ENCODE measurements at places on chromosomes 1 and 21.

DNA sequence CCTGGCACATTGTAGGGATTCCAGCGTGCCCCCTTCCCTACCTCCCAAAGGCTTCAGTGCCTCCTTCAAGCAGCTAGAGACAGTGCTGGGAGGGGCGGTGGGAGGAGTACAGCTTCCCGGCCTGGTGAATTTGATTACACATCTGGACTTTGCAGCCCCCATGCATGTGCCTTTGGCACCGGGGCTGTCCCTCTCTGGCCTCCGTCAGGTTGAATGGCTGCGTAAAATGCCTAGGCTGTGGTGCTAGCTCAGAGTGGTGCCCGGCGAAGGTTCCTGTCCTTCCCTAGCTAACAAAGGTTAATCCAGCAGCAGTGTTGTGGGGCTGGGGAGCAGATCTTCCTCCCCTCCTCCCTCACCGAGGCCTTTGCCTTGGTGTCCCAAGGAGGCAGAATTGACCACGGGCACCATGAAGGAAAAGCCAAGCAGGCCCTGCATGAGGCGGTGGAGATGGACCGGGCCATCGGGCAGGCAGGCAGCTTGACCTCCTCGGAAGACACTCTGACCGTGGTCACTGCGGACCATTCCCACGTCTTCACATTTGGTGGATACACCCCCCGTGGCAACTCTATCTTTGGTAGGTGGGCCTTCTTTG is 66.2 kb downstream of the ALPL start:
- no peak for DNase-seq

GRCh38 chr1:21271550-21271949 is 18.7 kb downstream of the ECE1 start:
- no peak for DNase-seq

DNA sequence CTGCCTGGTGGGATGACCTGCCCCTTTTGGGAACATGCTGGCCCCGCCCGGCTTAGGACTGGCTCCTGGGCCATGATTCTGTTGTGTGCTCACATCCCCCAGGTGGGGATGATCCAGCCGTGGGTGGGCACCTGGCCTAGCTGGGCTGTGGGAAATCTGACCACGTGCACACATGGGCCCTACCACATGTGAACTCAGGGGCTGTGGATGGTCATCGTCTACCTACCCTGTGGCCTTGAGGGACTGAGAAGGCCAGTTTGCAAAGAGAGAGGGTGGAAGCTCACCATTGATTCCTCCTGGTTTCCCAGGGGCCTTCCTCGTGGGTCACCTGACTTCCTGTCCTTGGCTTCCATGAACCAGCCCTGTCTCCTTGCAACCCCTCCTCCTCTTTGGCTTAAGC is 19.4 kb upstream of the PCP4 start:
- DNase-seq: no peak

DNA sequence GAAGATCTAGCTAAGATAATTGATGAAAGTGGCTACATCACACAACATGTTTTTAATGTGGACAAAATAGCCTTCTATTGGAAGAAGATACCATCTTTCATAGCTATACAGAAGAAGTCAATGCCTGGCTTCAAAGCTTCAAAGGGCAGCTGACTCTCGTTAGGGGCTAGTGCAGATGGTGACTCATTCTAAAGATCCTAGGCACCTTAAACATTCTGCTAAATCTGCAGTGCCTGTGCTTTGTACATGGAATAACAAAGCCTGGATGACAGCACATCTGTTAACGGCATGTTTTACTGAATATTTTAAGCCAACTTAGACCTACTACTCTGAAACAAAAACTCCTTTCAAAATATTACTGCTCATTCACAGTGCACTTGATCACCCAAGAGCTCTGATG is 65.6 kb upstream of the USP24 start:
- no peak for DNase-seq

DNA sequence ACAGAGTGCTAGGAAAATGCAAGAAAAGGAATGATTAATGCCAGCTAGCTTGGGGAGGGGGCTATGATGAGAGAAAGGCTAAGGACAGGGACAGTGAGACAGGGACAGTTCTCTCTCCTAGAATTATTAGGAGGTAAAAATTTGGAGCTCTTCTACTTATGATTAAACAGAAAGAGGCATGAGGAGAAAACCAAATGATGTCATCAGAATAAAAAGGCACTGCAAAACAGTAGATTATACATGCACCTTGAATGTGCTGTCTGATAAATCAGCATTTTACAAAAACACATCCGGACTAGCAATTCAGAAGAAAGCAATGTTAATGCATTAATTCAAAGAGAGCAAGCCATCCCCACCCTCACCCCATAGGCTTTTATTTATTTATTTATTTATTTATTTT is 277.5 kb downstream of the RGS7 start:
- no peak for DNase-seq

GRCh38 chr1:37673920-37674319 is 18.4 kb upstream of the CDCA8 start:
- no peak for DNase-seq

DNA sequence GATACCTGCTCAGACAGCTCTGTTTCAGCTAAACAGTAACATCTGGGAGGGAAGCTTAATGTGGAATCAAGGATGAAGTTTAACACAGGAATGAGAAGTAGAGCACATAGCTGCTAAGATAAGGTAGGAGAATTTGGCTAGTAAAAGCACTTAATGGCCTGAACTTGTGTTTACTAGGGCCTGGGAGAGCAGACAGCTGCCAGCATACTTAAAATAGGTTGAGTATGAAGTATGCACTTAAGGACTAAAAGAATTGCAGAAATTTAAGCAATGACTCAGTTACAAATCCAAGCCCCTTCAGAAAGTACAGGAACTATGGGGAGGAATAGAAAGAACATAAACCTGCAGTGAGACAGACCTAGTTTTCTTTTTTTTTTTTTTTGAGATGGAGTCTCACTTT is 53.0 kb downstream of the BACH1 start:
- DNase-seq: no peak

DNA sequence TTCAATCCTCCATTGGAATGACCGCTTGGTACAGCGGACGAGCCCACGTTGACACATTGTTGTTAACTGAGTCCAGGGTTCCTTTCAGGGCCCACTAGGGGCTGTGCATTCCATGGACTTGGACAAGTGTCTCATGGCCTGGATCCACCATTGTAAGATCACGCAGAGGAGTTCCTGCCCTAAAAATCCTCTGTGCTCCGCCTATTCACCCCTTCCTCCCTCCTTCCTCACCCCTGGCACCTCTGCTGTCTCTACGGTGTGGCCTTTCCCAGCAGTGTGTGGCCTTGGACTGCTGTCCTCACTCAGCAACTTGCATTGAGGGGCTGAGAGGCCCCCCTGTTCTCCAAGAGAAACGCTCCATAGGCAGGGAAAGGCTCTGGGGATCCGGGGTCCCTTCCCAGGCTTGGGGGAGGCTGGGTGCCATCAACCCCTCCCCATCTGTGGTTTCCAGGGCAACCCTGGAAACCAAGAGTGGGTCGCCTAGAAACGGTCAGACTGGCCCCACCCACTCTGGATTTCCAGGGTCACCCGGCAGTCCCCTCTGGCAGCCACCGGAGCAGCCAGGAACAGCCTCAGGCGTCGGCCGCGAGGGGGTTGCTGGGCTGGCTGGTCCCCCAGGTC is 50.9 kb downstream of the MEGF6 start:
- no peak for DNase-seq

- DNase-seq: no peak
These were observed 61.6 kb downstream of the NME7 start for GRCh38 chr1:169305948-169306347.

DNA sequence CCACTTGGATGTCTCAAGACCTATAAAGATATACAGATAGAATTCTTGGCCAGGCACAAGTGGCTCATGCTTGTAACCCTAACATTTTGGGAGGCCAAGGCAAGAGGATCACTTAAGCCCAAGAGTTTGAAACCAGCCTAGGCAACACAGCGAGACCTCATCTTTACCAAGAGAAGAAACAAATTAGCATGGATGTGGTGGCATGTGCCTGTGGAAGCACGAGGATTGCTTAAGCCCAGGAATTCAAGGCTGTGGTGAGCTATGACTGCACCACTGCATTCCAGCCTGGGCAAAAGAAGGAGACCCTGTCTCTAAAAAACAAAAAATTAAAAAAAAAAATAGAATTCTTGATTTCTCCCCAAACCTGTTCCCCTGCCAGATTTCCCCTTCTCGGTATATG is 8.3 kb downstream of the ASAP3 start:
- no peak for DNase-seq

DNA sequence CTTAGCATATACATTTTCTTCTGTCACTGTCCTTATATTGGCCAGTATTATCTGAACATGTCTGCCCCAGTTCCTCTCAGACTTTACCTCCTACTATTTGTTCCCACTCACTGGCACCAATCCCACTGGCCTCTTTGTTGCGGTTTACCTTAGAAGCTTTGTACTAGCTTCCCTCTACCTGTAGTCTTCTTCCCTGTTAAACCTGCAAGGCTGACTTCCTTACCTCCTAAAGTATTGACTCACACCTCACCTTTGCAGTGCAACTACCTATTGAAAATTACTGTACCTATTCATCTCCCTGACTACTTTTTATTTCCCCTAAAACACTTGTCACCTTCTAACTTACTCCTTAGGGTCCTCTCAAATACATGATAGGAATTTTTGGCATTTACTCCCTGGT is 111.1 kb downstream of the CLEC20A start:
- DNase-seq: no peak

- DNase-seq: no peak
These were observed 75.7 kb upstream of the RRP15 start for GRCh38 chr1:218209351-218209861.

DNA sequence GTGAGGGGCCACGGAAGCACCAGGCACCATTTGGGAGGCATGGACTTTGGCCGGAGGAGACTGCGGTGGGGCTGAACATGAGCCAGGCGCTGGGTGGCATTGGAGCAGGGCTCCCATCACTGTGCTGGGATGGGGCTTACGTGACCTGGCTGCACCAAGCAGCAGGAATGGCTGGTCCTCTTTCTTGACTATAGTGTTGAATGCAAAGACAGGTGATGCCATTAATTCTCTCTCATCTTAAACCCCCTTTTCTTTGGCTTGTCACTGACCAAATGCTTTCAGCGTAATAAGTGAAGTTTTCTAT is 447.9 kb downstream of the CAMTA1 start:
- DNase-seq: no peak

- no peak for DNase-seq
These were observed 11.0 kb downstream of the RPTN start for GRCh38 chr1:152148051-152148450.

DNA sequence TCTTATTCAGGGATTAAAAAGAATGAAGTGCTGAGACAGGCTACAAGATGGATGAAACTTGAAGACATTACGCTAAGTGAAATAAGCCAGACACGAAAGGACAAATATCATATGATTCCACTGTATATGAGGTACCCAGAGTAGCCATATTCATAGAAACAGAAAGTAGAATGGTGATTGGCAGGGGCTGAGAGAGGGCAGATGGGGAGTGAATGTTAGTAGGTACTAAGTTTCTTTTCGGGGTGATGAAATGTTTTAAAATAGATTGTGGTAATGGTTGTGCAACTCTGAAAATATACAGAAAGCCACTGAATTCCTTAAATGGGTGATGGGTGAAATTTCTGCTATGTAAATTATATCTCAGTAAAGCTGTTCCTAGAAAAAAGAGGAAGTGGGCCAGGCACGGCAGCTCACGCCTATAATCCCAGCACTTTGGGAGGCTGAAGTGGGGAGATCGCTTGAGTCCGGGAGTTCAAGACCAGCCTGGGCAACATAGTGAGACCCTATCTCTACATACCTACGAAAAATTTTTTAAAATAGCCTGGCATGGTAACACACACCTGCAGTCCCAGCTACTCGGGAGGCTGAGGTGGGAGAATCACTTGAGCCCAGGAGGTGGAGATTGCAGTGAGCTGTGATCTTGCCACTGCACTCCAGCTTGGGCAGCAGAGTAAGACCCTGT is 15.9 kb downstream of the SLC27A3 start:
- DNase-seq: no peak

DNA sequence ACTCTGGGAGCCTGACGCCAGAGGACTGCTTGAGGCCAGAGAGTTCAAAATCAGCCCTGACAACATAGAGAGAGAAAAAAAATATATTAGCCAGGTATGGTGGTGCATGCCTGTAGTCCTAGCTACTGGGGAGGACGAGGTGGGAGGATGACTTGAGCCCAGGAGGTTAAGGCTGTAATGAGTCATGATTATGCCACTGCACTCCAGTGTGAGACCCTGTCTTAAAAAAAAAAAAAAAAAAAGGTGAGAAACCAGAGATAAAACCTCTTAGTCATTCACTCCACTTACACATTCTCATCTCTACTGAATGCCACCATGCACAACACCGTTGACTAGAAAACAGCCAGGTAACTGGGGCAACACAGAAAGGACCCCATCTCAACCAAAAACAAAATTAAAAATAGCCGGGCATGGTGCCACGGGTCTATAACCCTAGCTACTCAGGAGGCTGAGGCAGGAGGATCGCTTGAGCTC is 178.1 kb downstream of the SLC45A1 start:
- no peak for DNase-seq

DNA sequence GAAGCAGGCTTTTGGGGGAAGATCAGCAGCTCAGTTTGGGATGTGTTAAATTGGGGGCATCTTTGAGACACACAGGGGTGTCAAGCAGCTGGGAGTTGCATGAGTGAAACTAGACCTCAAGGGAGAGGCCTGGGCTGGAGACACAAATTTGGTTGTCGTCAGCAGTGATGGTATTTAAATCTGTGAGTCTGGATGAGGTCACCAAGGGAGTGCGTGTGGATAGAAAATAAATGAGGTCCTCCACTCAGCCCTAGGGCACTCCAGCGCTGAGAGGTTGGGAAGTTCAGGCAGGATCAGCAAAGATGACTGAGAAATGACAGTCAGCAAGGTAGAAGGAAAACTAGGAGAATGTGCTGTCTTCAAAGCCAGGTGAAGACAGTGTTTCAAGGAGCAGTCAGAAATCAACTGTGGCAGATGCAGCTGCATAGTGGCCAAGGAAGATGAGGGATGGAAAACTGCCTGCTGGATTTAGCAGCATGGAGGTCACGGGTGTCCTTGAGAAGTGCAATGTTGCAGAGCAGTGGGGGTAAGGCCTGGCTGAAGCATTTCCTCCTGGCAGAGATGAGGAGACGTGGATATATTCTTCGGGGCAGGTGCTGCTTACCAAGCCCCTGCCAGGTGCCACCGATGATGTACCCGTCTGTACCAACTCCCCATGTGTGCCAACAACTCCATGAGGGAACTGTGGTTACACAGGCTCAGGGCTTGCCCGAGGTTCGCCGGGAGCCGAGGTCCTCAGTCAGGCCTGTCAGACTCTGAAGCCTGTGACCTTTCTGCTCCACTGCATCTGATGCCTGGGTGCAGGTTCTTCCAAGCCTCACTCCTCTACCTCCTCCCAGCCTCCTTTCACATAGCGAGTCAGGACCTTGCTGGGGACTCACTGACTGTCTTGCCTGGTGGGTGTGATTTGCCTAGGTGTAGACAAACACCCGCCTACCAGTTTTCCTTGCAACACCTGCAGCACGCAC is 11.3 kb downstream of the MAP7D1 start:
- no peak for DNase-seq

Measured in cardiac septum (tissue), 1 donor.